Non-pigmented ciliary epithelial cell (primary cell): ENCODE measurements at places on chromosomes 7 and 10.

- DNase-seq: no peak
These were observed 157.1 kb downstream of the JMJD1C start for GRCh38 chr10:63308628-63309027.

- DNase-seq: no peak
These were observed 6.2 kb downstream of the TMEM130 start for GRCh38 chr7:98863601-98864000.

GRCh38 chr7:3370921-3371320 is 69.9 kb downstream of the SDK1 start:
- no peak for DNase-seq

GRCh38 chr7:17038160-17038782 is 156.5 kb upstream of the AGR3 start:
- no peak for DNase-seq

DNA sequence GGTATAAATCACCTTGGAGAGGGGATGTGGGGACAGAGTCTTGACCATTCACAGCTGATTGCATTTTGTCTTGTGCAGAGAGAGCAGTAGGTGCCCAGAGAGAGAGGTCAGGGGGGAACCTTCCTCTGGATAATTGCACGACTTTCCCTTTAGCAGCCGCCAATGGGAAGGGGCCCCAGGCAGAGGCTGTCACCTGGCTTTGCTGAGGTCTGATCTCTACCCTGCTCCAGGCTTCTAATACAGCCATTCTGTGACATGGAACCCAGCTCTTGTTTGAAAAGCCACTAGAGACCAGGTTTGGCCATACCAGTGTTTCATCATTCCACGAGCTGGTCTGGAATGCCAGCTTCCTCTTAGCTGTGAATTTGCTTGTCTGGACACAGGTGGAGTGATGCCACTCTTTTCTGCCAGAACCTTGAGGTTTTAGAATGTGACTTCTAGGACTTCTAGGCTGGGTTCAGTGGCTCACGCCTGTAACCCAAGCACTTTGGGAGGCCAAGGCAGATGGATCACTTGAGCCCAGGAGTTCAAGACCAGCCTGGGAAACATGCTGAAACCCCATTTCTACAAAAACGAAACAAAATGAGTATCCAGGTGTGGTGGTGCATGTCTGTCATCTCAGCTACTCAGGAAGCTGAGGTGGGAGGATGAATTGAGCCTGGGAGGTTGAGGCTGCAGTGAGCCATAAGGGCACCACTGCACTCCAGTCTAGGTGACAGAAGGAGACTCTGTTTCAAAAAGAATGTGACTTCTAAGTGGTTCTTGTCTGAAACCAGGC is 159.9 kb downstream of the CAMK1D start:
- DNase-seq: no peak

- DNase-seq: no peak
These were observed 352.1 kb downstream of the PARD3 start for GRCh38 chr10:34462993-34463392.

DNA sequence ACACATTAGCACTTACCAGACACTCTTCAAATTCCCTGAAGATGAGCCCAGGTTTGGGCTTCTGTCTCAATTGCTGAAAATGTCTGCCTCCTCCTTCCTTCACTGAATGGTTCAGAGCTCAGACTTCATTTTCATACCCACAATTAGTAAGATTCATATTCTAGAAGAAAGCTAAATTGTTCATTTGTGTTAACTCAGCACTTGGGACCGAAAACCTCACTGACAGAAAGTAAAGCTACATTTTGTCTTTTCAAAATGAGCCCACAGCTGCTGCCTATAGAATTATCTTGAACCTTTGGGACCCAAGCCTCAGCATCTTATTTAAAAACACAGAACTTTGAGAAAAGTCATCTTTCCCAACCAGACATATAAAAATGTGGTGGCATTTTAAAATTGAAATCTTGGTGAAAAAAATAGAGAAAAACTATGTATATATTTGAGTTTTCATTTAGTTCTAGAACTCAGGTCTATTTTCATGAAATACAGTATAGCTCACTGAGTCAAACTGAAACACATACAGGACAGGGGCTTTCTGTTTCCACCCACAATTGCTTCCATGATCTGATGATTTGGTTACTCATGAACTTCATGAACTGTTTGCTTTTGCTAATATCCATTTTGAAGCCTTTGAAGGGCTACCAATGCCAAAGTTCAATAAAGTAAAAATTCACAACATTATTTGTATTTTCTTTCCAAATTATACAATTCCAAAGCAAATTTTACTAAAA is 119.1 kb upstream of the PFKP start:
- DNase-seq: no peak

- DNase-seq: no peak
These were observed 1.2 kb upstream of the ZMIZ1 start for GRCh38 chr10:79067241-79068202.

- no peak for DNase-seq
These were observed 76.0 kb downstream of the ATE1 start for GRCh38 chr10:121851786-121852185.

GRCh38 chr7:77907281-77907680 is 108.7 kb downstream of the PHTF2 start:
- DNase-seq: no peak

- DNase-seq: no peak
These were observed 581.8 kb downstream of the GRID1 start for GRCh38 chr10:85784792-85785191.

DNA sequence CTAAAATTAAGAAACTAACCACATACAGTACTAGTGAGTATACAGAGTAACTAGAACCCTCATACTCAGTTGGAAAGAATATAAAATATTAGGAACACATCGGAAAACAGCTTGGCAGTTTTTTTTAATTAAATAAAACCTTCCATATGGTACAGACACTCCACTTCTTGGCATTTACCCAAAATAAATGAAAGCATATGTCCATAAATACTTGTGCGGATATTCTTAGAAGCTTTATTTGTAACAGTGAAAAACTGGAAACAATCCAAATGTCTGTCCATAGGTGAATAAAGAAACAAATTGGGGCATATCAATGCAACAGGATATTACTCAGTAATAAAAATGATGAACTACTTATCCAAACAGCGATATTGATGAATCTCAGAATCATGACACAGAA is 410.0 kb downstream of the HTR7 start:
- DNase-seq: no peak

DNA sequence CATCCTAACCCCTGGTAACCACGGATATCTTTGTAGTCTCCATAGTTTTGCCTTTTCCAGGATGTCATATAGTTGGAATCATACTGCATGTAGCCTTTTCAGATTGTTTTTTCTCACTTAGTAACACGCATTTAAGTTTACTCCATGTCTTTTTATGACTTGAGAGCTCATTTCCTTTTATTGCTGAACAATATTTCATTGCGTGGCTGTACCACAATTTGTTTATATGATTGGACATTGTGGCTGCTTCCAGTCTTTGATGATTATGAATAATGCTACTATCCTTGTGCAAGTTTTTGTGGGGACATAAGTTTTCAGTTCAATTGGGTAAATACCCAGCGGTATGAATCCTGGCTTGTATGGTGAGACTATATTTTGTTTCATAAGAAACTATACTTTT is 60.8 kb downstream of the AOAH start:
- DNase-seq: no peak

- no peak for DNase-seq
These were observed 25.8 kb upstream of the AKR1C3 start for GRCh38 chr10:5068274-5068984.

- no peak for DNase-seq
These were observed 20.7 kb upstream of the ZMIZ2 start for GRCh38 chr7:44727937-44728262.

- no peak for DNase-seq
These were observed at the start of gene EFCAB10 for GRCh38 chr7:105581066-105581811. Gene EFCAB10 (minus strand): TSS chr7:105581493. CDS start chr7:105581463, 30 bp downstream.

GRCh38 chr10:58892031-58892531 is 284.4 kb upstream of the PHYHIPL start:
- DNase-seq: no peak

DNA sequence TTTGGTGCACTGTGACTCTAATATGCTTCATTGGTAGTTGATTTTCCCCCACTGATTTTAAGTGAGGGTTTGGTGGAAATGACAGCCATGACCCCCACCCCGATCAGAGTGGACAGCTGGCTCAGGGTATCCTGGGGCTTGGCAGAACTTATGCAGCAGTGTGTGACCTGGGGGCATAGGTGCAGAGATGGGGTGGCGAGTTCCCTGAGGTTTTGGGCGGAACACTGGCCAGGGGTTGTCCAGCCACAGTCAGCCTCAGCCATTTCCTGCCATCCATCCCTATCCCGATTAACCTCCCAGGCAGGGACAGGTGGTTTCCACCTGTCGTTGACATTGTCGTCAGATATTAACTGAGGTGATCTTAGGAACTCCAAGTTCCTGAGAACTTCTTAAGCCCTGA is 155.8 kb upstream of the CHST15 start:
- no peak for DNase-seq

DNA sequence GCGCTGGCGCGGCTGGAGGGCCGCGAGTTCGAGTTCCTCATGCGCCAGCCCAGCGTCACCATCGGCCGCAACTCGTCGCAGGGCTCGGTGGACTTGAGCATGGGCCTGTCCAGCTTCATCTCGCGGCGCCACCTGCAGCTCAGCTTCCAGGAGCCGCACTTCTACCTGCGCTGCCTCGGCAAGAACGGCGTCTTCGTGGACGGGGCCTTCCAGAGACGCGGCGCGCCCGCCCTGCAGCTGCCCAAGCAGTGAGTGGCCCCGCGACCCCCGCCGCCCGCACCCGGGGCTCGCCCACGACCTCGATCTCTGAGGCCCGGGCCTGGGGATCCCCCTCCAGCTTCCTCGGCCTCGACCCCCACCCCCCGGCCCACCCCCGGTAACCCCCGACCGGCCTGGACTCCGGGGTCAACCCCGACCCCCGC is 537 bp downstream of the FOXK1 start:
- no peak for DNase-seq

- no peak for DNase-seq
These were observed 17.1 kb downstream of the UNCX start for GRCh38 chr7:1249731-1250130.

- no peak for DNase-seq
These were observed 390.9 kb upstream of the MKI67 start for GRCh38 chr10:128517167-128517566.

DNA sequence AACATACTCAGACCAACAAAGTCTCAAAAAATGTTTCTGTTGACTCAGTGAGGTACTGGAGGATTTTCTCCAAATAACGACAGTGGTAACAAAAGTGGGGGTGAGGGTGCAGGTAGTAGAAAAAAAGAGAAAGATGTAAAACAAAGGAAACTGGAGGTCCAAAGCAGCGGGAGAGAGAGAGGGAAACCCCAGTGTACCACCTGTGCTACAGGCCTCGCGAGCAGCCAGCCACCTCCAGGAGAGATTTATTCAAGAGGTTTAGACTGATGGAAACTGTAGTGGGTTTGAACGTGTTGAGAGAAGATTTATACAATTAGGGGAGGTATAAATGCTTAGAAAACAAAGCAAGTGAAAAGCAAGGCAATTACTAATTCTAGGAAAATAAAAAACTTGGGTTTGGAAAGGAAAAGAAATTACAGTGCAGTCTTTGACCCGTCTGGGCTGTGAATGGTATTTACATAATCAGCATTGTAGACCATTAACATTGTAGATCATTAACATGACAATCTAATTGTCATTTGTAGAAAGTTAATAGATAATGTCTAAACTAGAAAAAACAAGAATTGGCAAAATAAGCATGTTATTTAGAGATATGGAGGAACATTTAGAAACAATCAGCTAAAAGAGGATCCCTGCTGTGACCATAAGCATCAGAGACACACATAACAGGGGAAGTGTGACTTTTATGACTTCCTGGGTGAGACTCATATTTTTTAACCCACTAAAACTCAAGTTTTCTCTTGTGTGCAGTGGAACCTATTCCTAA is 180.0 kb downstream of the RELN start:
- DNase-seq: no peak

DNA sequence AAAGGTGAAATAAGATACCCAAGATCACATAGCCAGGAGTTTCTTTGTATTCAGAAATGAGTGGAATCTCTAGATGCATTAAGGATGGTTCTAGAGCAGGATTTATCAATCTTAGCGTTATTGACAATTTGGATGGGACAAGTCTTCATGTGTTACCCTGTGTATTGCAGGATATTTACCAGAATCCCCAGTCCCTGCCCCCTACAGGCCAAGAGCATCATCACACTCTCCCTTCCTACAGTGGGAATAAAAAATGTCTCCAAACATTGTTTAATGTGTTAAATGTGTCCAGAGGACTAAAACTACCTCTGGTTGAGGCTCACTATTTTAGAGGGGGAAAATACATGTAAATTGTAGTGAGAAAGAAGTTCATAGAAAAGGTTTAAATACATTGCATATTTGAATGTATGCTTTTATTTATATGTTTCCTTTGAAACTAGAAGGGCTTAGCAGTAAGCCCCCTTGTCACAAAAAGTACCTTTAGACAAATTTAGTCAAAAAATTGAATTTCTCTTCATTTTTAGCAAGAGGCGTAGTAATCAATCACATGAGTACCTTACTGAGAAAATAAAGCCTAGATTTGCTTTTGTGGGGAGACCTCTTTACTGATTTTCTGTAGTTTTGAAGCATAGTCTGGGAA is 141.2 kb downstream of the MLLT10 start:
- DNase-seq: no peak

DNA sequence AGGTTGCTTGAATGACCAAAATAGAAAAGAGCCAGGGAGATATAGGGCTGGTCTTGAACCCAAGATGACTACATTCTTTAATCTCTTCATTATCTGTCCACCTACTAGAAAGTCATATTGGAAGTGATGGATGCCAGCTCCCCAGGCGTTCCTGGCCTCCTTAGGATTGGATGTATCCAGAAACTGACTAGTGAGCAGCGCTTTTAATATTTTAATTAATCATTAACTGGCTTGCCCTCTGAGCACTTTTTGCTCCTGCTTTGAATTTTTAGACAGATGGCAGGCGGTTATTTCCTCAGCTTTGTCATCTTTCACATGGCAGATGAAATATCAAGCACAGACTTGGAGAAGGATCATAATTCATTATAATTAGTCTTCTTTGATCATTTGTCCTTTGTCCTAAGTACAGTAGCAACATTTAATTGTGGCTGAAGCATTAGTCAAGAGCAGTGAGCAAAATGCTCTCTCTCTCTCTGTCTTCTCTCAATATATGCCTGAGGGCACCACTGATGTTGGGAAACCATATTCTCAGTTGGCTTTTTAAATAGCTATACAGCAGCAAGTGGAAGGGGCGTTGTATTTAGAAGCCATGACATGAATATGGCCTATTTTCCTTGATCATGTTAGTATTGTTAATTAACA is 588.0 kb downstream of the NRG3 start:
- DNase-seq: no peak

DNA sequence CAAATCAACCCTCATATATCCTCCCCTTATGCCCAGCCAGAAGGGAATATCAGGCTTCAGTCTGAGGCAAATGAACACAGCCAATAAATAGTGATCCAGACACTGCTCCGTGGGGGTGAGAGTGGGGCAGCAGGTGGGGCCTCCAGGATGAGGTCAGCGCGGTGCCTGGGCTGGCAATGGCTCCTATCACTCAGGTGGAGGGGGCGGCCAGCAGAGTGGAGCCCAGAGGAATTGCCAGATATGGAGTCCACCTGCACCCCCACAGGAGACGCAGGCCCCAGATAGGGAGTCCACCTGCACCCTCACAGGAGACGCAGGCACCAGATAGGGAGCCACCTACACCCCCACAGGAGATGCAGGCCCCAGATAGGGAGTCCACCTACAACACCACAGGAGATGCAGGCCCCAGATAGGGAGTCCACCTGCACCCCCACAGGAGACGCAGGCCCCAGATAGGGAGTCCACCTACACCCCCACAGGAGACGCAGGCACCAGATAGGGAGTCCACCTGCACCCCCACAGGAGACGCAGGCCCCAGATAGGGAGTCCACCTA is 78.0 kb upstream of the PPP2R2D start:
- no peak for DNase-seq

- peak; percentile 89 for DNase-seq
These were observed 83.1 kb upstream of the STEAP1B start for GRCh38 chr7:22582863-22583622.

GRCh38 chr10:47165711-47166404 is 134.1 kb upstream of the GDF10 start:
- DNase-seq: no peak
